ENCODE measurements at places on chromosomes 16 and 17.

GRCh38 chr16:63131503-63131902, 1095.3 kb upstream of the CDH8 start:
- DNase-seq: no peak

GRCh38 chr16:67304020-67304419, 22.5 kb downstream of the KCTD19 start:
- no peak for DNase-seq

GRCh38 chr16:17556276-17557052, 85.7 kb upstream of the XYLT1 start:
- no peak for DNase-seq

- DNase-seq: no peak
Measured at GRCh38 chr17:57478478-57479250, 222.3 kb downstream of the MSI2 start.

DNA sequence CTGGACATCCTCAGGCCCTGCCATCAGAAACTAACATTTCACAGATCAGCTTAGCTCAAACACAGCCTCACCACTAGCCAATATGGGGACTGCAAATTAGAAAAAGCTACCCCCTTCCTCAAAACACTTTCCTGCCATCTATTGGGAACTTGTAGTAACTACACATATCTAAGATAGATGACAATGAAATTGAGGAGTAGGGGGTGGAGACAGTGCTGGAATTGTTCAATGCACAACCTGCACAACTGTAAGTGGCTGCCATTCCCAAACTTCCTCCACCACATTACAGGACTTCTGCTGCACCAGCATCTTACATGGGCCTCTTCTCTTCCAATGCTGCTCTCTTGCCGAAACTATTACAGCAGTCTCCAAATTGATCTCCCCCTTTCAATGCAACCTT, 21.9 kb downstream of the AIPL1 start:
- DNase-seq: no peak

GRCh38 chr17:21021208-21021803, 21.5 kb downstream of the USP22 start:
- no peak for DNase-seq
